ENCODE measurements at places on chromosomes 2 and 18. TPM values are rescaled to one million over a fixed set of nuclear protein-coding genes. Genes with fewer than 3 reads are reported as not detected.

The AKAIN1 gene
- not detected for total RNA-seq

The GKN1 gene
- not detected for total RNA-seq

The ZNF396 gene
- total RNA-seq: 1.9 TPM

The CCDC74B gene
- total RNA-seq: 1.2 TPM

The IL1RL1 gene
- not detected for total RNA-seq

The HOXD13 gene
- total RNA-seq: not detected

The HOXD10 gene
- total RNA-seq: not detected

The AMER3 gene
- total RNA-seq: not detected

The TTN gene
- 11.9 TPM for total RNA-seq

GRCh38 chr2:226832061-226832460, 3.8 kb upstream of the RHBDD1 start:
- no peak overlapping the region for H3K4me3 ChIP-seq
- peaks cover 19% of the 10 kb centered on the region for H3K4me1 ChIP-seq
- H3K27me3 ChIP-seq: no peaks in the 10 kb centered on the region

- H3K4me1 ChIP-seq: peaks cover 15% of the 10 kb centered on the region
- no peak overlapping the region for H3K27ac ChIP-seq
Measured at GRCh38 chr18:35121038-35121437, 79.8 kb downstream of the MAPRE2 start.

DNA sequence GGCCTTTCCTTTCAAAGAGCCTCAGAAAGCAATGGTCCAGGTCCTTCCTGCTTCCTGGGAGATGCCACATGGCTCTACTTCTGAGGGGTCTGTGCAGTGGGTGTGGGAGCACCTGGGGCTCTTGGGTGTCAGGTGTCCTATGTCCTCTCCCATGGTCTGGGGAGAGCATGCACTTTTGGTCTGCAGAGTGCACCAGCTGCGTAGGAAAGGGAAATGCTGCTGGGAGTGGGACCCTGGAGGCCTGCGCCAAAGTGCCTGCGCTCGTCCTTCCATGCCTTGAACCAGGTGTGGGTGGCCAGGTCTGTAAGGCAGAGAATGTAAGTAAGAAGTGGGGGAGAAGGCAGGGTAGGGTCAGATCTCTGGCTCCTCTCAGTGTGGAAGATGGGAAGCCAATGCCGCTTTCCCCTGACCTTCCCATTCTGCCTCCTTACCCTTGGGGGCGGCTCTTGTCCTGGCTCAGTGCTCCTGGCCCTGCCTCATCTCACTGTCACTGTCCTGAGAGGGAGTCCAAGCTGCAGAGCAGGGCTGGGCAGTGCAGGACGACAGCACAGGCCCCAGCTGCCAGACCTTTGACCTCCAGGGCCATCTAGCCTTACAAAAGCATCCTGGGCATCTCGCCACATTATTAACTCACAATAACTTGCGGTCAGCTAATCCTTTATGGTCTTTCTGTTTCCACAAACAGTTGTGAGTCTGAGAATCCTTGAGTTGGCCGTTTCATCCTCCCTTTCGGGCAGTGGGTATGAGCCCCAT, 6.6 kb upstream of the PROM2 start:
- H3K27me3 ChIP-seq: peaks cover 10% of the 10 kb centered on the region
- no peak overlapping the region for H3K27ac ChIP-seq
- H3K4me1 ChIP-seq: no peaks in the 10 kb centered on the region
- no peak overlapping the region for H3K4me3 ChIP-seq

- no peak overlapping the region for H3K4me3 ChIP-seq
- no peaks in the 10 kb centered on the region for H3K36me3 ChIP-seq
- H3K4me1 ChIP-seq: no peaks in the 10 kb centered on the region
- no peak overlapping the region for H3K27ac ChIP-seq
- no peak for DNase-seq
Measured at GRCh38 chr2:6342273-6342920, 523.3 kb downstream of the CMPK2 start.

DNA sequence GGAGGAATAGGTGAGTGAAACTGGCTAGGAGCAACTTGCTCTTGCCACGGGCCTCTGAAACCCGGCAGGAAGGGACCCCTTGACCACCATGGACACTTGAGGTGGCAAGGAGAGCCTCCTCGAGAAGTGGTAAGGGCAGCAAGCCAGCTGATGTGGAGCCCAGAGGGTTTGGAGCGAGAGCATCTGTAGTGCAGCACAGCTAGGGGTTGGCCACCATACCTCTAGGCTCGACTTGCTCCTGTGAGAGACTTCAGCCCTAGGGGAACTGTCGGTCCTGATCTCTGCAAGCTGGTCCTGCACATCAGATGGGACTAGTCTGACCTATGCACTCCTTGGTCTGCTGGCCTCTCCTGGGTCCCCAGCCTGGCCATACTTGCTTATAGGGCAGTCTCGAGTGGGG, 158.4 kb downstream of the CCDC178 start:
- DNase-seq: no peak
- no peaks in the 10 kb centered on the region for H3K27me3 ChIP-seq
- H3K4me1 ChIP-seq: no peaks in the 10 kb centered on the region
- no peak overlapping the region for H3K4me3 ChIP-seq

DNA sequence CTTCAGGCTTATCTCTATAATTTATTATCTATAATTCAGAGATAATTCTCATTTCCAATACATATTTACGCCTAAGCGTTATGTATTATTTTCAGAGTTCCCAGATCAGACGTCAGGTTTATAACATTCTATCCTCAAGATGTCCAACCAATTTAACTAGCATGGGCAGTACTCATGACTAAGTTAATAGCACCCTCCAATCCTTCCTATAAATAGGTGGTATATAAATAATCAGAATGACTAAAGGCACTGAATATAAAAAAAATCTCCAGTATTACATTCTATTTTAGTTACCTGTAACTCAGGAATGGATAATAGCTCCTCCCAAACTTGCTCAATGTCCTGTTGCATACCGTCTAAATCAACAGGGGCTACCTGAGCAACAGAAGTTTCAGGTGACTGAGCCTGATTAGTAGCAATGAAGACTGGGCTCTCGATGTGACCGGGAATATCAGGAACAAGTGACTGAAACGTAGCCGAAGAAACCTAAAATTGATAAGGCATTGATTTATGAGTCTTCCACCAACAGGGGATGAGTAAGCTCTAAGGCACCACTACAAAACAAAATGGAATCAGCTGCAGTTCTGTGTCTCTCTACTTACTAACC, 19.6 kb downstream of the HNRNPA3 start:
- H3K4me1 ChIP-seq: peaks cover 23% of the 10 kb centered on the region
- no peak for DNase-seq
- peaks cover 42% of the 10 kb centered on the region for H3K36me3 ChIP-seq
- no peaks in the 10 kb centered on the region for H3K27me3 ChIP-seq

DNA sequence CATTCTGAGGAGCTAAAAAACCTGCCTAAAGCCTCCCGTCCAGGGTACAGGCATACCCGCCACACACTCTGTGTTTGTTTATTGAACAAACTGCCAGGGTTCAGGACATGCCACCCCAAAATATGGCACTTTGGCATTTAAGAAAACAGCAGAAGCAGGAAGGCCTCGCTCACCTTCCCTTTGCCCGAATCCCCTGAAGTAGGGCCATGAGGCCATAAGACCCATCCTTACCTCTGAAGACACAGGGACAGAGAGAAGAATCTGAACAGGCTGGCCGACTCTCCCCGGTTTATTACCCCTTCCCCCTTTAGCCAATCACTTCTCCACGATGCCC, 1.7 kb upstream of the NEURL3 start:
- peaks cover 7% of the 10 kb centered on the region for H3K27me3 ChIP-seq
- DNase-seq: peak; percentile 20
- H3K27ac ChIP-seq: no peak overlapping the region
- H3K4me1 ChIP-seq: peaks cover 21% of the 10 kb centered on the region
- no peaks in the 10 kb centered on the region for H3K36me3 ChIP-seq

GRCh38 chr18:55421308-55421614, 166.7 kb downstream of the TCF4 start:
- H3K27ac ChIP-seq: no peak overlapping the region
- DNase-seq: no peak
- H3K27me3 ChIP-seq: peaks cover 4% of the 10 kb centered on the region

DNA sequence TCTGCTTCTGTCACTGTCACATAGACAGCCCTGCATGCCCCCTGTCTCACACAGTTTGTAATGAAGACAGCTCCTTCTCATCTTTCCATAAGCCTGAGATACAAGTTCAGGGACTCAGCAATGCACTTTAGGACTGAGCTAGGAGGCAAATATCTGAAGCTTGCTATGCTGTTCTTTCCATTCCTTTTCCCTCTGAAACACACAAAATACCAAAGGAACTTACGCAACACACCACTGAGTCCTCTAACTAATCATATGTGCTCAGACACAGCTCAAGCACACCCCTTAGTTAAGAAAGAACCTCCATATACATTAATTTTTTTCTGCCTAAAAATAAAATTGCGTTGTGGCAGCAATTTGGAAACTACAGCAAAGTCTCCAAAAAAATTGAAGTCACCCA, 17.9 kb downstream of the SERPINB8 start:
- no peak overlapping the region for H3K27ac ChIP-seq
- H3K36me3 ChIP-seq: peaks cover 2% of the 10 kb centered on the region
- no peak overlapping the region for H3K4me3 ChIP-seq
- no peaks in the 10 kb centered on the region for H3K27me3 ChIP-seq

DNA sequence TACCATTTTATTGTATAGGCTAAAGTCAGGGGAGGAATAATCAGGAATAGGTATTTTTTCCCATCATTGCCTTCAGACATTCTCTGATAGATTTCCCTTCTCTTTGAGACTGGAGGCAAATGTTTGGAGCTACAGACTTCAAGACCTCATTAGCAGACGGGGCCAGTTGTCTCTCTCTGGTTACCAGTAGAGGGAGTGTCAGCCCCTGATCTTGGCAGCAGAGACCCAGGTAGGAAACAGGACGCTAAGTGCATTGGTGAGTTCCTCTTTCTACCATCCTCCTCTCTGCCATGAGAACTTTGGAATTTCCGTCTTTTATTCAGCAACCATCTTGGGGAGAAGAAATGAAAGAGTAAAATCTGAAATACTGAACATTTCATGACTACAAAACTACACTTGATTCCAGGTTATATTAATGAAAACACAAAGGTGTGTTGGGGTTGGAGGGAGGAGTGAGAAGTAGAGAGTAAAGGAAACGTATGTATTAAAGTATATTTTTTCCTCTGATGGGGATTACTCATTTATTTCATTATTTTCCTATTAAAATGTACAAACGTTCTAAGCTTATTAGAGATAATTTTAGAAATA, 186.2 kb upstream of the GCFC2 start:
- H3K27ac ChIP-seq: no peak overlapping the region
- no peaks in the 10 kb centered on the region for H3K27me3 ChIP-seq
- no peak overlapping the region for H3K4me3 ChIP-seq
- no peak for DNase-seq
- no peaks in the 10 kb centered on the region for H3K36me3 ChIP-seq

DNA sequence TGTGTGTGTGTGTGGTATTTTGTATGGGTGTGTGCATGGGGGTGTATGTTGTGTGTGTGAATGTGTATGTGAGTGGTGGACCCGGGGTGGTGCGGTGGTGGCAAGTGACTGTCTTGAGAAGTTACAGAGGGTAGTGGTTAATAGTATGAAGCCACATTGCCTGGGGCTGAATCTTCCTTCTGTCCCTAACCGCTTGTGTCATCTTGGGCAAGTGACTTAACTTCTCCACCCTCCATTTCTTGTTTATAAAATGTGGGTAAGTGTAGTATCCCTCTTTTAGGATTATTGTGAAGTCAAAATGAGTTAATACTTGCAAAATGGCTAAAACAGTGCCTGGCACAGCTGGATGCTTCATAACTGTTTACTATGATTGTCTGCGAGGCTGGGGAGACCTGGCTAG, 63.5 kb downstream of the MYCN start:
- H3K27ac ChIP-seq: no peak overlapping the region
- no peaks in the 10 kb centered on the region for H3K36me3 ChIP-seq
- H3K4me1 ChIP-seq: no peaks in the 10 kb centered on the region
- peaks cover 5% of the 10 kb centered on the region for H3K27me3 ChIP-seq
- no peak overlapping the region for H3K4me3 ChIP-seq
- DNase-seq: no peak

Data from activated naive CD8-positive, alpha-beta T cell treated with anti-CD3 and anti-CD28 coated beads, Interleukin-2, amount 10 ng/mL, durations not matched to agents 7 days and 5 days (primary cell).